Spleen (tissue), 13 donors: ENCODE measurements at places on chromosomes 5 and 9. TPM values are rescaled to one million over a fixed set of nuclear protein-coding genes. Genes with fewer than 3 reads are reported as not detected.

Gene CLIC3
- 5.3 TPM for polyA plus RNA-seq

Gene ADGRV1
- 0.09 TPM for polyA plus RNA-seq

Gene CSF2
- not detected for polyA plus RNA-seq

Gene EFCAB9
- not detected for polyA plus RNA-seq

Gene INSL4
- polyA plus RNA-seq, result not detected

Gene OR1Q1
- polyA plus RNA-seq, result not detected

Gene PFN3
- not detected for polyA plus RNA-seq

Gene GABRB2
- 0.14 TPM for polyA plus RNA-seq

Gene FOXD4L5
- not detected for polyA plus RNA-seq

Gene CCL27
- 0.08 TPM for polyA plus RNA-seq

Gene MORN5
- not detected for polyA plus RNA-seq

Gene NPR2
- 7.8 TPM for polyA plus RNA-seq

Gene TSSK1B
- polyA plus RNA-seq, result not detected

Gene SOWAHA
- polyA plus RNA-seq, result 0.24 TPM

Gene C9orf43
- polyA plus RNA-seq, result 0.27 TPM

Gene FOXD4L6
- polyA plus RNA-seq, result not detected

Gene PTGS1
- 5.9 TPM for polyA plus RNA-seq

Gene GHR
- 0.54 TPM for polyA plus RNA-seq

Gene KCNV2
- not detected for polyA plus RNA-seq

Gene OTULINL
- 5.8 TPM for polyA plus RNA-seq

Gene FAT2
- 0.06 TPM for polyA plus RNA-seq

Gene NOTCH1
- polyA plus RNA-seq, result 4.9 TPM

Gene LRRTM2
- 0.08 TPM for polyA plus RNA-seq

Gene CRB2
- 1.2 TPM for polyA plus RNA-seq

Gene SPRY4
- 2.0 TPM for polyA plus RNA-seq

Gene PCDHA9
- polyA plus RNA-seq, result not detected

Gene TXNDC8
- polyA plus RNA-seq, result not detected

Gene RPL37
- 5,876 TPM for polyA plus RNA-seq

Gene TAF1L
- polyA plus RNA-seq, result not detected

Gene PCDHA2
- not detected for polyA plus RNA-seq

Gene SLC45A2
- 0.07 TPM for polyA plus RNA-seq

Gene FOXD1
- polyA plus RNA-seq, result 0.37 TPM

Gene BTNL9
- polyA plus RNA-seq, result 91.1 TPM

Gene BTNL3
- 0.13 TPM for polyA plus RNA-seq

Gene SLC36A2
- polyA plus RNA-seq, result not detected

Gene C7
- polyA plus RNA-seq, result 19.0 TPM

Gene CDH18
- not detected for polyA plus RNA-seq

Gene SMIM27
- 19.6 TPM for polyA plus RNA-seq

Gene COL15A1
- polyA plus RNA-seq, result 1.1 TPM
